ENCODE measurements at places on chromosomes 4 and X.

GRCh38 chr4:112519689-112520597 lies 4.0 kb upstream of the NEUROG2 start:
- DNase-seq = no peak

DNA sequence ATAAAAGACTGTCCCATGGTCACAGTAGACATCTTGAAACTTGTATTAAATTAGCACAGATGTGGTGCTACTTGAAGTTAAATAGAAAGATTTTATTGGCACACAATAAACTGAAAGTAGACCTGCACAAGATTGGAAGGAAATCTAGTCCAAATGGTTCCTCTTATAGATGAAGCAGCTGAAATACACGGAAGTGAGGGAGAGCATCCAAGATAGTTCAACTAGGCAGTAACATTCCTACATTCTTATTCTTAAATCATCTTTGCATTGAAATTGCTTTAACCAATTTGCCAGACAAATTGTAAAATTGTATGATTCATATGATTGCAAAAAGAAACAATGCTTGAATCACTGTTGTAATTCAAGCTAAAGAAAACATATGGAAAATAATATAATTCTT lies 87.6 kb upstream of the VCX3B start:
- no peak for DNase-seq

DNA sequence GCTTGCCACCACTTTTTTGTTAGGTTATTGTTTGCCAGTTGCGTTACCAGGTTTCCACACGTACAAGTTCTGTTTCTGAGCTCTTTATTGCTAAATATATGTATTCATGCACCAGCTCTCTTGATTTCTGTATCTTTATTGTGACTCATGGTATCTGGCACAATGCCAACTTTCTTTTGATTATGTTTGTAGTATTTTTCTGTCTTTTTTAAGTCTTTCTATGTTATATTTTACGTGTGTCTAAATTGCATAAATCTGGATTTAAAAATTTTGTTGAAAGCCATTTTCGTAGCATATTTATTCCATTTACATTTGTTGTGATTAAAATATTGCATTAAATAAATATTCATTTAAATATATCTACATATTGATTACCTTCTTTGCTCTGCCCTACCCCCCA lies 73.8 kb downstream of the KDM6A start:
- DNase-seq = no peak

GRCh38 chrX:54695816-54696487 lies 102.1 kb downstream of the ITIH6 start:
- no peak for DNase-seq

Data from DMS 273 treated with DMSO at 0.1 percent for 48 hours (cell line).